ENCODE measurements at places on chromosomes 1 and 21.

DNA sequence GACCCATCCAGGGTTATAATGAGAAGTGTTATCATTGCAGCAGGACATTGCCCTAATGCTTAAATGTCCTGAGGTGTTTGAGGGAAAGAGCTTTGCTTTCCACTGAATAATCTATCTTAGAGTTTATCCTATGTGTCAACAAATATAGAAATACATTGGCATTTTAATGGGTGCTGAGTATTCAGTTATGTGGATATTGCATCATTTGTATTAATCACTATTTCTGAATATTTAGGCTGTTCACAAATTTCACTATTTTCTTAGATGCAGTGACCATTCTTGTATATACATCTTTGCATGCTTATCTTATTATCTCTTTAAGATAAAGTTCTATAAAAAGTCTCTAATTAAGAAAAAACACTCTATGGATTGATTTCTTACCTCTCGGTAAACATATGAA lies 18.2 kb downstream of the TRIM67 start:
- DNase-seq: no peak

DNA sequence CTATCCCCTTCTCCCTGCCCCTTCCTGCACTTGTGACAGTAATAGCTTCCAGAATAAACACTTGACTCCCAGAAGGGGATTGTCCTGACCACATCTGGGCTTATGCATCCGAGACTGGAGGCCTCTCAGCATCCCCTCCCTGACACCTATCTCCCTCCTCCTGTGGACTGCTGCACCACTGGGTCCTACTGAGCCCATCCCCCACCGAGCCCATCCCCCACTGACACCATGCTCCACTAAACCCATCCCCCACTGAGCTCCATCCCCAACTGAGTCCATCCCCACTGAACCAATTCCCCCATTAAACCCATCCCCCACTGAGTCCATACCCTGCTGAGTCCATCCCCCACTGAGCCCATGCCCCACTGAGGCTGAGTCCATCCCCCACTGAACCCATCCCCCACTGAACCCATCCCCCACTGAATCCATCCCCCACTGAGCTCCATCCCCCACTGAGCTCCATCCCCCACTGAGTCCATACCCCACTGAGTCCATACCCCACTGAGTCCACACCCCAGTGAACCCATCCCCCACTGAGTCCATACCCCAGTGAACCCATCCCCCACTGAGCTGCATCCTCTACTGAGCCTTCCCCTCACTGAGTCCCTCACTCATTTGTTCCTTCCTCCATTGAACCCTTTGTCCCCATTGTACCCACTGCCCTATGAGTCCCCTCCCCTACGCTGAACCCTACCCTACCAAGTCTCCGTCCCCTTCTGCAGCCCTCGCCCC lies 5.6 kb downstream of the PDZK1IP1 start:
- no peak for DNase-seq

- DNase-seq: no peak
Observed at GRCh38 chr1:17805869-17806684, 50.9 kb downstream of the ACTL8 start.

DNA sequence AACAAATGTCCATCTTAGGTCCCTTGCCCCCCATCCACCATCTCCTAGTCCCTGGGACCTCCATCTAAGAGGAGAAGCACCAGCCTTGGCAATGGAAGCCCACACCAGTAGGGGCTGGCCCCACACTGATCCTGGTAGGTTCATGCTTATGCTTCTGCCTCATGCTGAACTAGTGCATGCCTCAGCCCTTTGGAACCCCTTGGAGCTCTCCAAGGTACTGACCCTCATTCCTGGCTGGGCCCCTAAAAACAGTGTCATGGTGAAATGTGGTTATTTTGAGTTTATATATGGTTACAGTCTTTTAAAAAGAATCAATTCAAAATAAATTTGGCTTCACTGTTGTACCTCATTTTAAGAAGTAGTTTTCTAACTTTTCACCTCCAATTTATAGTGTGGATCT lies 108.3 kb downstream of the HIVEP3 start:
- DNase-seq: no peak

DNA sequence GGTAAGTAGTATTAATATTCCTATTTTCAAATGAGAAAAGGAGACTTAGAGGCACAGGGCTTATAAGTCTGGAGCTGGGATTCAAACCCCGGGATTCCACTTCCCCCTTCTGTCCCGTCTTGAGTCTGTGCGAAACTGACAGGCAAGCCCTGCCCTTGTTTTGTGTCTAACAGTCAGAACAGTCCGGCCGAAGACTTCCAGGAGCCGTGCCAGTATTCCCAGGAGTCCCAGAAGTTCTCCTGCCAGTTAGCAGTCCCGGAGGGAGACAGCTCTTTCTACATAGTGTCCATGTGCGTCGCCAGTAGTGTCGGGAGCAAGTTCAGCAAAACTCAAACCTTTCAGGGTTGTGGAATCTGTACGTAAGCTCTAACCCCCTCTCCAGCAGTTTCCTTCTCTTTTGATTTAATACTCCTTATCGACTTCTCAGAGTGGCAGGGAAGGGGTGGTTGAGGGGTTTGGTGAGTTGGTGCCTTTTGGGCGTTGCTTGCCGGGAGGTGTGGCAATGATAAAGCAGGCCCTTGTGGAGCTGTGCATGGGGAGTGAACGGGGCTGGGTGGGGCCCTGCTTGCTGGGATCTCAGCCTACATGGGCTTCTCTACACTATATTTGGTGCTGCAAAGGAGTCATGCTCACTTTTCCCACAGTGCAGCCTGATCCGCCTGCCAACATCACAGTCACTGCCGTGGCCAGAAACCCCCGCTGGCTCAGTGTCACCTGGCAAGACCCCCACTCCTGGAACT lies 29.4 kb downstream of the IL6R start:
- no peak for DNase-seq

DNA sequence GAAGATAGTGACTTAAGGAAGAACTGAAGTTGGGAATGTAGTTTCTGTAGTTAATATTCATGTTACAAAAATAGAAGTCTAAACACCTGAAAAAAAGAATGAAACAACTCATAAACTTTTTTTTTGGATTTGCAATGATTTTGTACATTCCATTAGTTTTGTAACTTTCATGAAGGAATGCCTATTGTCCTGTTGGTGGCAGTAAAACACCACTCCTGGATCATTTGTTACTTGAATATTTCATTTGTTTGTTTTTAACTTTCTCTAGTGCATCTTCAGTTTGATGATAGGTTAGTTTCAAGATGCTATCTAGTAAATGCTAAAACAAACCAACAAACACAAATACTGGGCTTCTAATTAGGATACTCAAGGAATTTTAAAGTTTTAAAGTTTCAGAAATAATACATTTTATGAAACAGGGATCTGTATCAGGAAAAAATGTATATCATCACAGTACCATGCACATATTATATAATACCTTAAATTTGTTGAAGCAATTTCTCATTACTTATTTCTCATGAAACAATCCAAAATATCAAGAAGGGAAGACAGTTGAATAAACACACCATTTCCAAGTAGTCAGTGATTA lies 229.7 kb upstream of the CACYBP start:
- no peak for DNase-seq

DNA sequence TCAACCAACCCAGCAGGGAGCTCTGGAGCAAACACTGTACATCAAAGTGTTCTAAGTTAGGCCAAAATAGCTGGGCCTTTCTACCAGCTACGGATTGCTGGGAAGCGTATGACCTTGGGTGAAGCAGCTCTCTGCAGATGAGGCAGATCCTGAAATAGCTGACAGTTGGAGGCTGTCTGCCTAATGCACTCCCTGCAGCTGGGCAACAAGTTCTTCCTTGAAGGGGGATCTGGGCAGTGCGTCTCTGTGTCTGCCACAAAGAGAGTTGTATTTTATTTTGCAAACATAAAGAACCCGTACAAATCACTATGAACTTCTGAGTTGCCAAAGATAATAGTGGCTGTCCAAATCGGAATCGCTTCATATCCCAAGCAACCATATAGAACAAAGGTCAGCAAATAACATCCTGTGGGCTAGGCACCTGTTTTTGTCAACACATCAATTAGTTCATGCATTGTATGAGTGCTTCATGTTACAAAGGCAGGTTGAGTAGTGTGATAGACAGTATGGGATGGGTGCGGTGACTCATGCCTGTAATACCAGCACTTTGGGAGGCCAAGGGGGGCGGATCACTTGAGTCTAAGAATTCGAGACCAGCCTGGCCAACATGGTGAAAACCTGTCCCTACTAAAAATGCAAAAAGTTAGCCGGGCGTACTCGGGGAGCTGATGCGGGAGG lies 29.1 kb upstream of the KLF17 start:
- no peak for DNase-seq

DNA sequence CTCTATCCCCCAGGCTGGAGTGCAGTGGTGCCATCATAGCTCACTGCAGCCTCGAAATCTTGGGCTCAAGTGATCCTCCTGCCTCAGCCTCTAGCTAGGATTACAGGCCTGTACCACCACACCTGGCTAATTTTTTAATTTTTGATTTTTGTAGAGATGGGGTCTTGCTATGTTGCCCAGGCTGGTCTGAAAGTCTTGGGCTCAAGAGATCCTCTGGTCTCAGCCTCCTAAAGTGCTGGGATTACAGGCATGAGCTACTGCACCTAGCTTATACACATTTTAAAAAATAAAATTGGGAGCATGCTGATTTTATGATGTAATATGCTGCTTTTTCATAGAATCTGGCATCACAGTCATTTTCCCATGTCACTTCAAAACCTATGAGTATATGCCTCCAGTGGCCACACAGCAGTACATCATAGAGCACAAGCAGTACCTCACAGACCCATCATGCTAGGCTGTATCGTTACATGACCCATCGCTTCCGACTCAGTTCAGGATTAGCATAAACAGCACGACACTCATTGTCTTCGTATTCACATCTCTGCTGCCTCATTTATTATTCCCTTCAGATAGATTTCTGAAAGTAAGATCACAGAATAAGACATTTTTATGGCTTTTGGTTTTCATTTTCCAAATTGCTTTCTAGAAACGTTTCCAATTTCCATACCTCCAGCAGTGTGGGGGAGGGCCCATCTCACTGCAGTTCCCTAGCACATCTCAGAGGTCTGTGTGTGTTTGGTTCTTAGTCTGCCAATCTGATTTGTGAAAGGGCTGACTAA lies 35.9 kb upstream of the CCSAP start:
- no peak for DNase-seq

DNA sequence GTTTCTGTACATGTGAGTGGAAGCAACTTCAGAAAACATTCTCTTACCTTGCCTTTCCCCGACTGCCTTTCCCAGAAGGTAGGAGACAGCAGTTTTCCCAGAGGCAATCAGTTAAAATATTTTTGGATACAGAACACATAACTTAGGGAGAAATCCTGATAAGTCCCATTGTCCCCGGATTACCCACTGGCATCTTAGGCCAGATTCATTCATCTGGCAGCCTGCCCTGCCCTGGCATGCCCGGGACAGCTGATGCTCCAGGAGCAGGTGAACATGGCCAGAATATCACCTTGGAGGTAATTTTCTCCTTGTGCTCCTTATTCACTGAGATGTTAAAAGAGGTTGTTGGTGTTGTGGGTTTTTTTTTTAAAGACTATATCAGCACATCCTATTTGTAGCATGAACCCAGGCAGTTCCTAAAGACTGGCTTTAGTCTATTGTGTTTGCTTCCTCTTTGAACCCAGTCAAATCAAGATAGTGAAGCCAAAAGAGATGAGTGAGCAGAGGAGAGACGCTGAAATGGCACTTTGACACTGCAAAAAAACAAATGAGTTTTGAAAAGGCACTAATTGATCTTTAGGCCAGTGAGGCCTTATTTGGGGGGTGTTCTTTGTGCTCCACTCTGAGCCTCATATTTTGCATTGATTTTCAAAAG lies 139.6 kb downstream of the PLPP3 start:
- DNase-seq: no peak

GRCh38 chr21:45339421-45340402 lies 52.0 kb upstream of the POFUT2 start:
- DNase-seq: no peak

- no peak for DNase-seq
Observed at GRCh38 chr1:15765495-15766194, 7.0 kb downstream of the FBLIM1 start.

GRCh38 chr1:160653620-160654016 lies 6.8 kb upstream of the SLAMF1 start:
- no peak for DNase-seq

GRCh38 chr1:43769350-43769908 lies 62.1 kb downstream of the ST3GAL3 start:
- no peak for DNase-seq

DNA sequence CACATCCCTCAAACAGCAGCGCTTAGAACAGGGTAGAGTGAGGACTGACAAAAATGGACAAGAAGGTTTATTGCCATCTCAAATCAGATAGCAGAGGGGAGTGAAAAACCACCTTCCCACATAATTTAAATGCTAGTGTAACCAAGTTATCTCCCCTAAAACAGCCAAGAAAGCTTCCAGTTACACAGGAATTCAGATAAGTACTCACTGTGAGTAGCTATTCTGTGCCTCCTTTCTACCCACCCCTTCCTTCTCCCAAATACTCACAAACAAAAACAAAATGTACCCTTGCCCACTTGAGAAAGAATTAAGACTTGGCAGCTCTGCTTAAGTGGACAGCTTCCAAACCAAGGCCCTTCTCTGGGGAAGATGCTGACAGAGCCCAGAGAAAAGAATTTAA lies 9.1 kb downstream of the OTUD7B start:
- DNase-seq: no peak

GRCh38 chr21:31201548-31201947 lies 142.5 kb downstream of the TIAM1 start:
- DNase-seq: no peak

DNA sequence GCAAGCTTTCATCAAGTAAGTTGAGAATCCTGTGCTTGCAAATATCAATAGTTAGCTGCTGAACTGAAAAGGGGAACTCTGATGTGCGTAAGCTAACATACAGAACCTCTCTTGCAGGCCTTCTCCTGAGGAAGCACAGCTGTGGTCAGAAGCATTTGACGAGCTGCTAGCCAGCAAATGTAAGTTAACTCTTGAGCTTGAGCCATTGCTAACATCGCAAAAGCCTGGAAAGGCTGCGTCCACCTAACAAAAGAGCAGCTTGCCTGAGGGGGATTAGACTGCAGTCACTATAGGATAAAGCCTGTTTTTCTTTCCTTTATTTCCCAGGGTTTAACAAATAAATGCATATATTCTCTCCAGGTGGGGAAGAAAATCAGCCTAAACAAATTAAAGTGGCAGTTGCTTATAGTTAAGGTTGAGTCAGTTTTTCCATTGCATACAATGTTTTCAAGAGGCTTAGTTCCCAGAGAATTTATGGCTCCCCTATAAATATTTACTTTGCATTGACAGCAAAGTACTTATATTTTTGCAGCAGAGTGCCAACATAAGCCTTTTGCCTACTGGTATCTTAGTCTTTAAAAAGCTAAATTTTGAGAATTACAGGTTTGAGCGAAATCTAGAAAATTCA lies 1.5 kb downstream of the RGS2 start:
- DNase-seq: no peak

- no peak for DNase-seq
Observed at GRCh38 chr1:89635825-89636815, 3.2 kb downstream of the LRRC8C start.

GRCh38 chr1:183548116-183548515 lies 42.1 kb downstream of the NCF2 start:
- no peak for DNase-seq

GRCh38 chr21:42425591-42425990 lies 21.9 kb downstream of the UBASH3A start:
- no peak for DNase-seq

- no peak for DNase-seq
Observed at GRCh38 chr1:169848456-169848855, 45.2 kb downstream of the SCYL3 start.
